ENCODE measurements at places on chromosomes 3 and 15.

- DNase-seq = peak; percentile 9
Observed at GRCh38 chr3:114447545-114447944, 153.7 kb downstream of the TIGIT start.

- DNase-seq = peak; percentile 71
Observed at GRCh38 chr3:186849374-186849975, 7.0 kb downstream of the ADIPOQ start.

DNA sequence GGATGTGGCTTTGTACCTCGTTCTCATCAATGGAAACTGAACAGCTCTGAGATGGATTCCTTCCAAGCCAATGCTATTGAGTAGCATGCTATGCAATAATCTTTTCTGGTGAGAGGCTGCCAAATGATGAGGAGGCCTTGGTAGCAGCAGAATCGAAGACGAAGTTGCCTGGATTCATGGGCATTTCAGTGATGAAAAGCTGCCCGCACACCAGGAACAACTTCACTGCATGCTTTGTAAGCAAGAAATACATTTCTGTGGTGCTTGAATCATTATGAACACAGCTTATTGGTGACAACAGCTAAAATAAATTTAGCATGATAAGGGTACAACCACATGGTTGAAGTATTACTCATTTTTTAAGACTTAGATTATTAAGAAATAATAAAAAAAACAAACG lies 246.8 kb upstream of the ROBO1 start:
- no peak for DNase-seq

- no peak for DNase-seq
Observed at GRCh38 chr15:61558172-61559136, 329.4 kb upstream of the RORA start.

DNA sequence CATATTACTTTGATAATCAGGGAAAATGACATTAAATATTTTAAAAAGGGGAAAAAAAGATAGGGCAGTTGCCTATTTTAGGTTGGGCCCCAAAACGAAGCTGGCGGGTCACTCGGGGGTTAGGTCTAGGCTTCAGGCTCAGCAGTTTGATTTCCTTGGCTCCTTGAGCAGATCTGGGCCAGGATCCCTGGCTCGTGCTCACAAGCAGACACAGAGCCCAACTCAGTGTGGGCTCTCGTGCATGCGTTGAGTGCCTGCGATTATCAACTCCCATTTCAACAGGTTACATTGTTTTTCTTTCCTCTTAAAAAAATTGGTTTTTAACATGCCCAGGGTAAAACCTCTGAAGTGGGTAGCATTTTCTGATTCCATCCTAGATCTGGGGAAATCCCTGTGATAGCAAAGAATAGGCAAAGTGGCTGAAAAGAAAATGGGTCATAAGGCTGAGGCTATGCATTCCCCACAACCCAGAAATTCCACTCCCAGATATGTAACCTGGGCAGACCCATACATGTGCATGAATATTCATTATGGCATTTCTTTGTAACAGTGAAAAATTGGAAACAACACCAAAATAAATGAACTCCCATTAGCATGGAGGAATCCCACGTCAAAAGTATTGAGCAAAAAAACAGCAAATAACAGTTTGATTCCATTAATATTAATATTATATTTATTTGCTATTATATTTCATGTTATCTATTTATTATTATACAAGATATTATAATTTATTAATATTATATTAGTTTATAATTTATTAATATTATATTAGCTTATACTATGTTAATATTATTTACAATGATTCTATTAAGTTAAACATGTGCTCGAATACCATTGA lies 27.8 kb downstream of the FAM43A start:
- no peak for DNase-seq

DNA sequence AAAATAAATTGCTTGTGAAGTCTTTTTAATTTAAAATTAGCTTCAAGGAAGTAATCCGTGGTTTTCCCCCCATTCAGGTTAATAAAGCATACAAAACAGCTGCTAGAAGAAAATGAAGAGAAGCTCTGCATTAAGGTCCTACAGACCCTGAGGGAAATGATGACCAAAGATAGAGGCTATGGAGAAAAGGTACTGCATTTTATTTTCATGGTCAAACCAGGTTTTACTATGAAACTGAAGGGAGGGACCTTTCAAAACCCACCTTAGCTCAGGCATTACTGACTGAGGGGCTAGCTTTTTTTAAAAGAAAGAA lies 218.5 kb downstream of the ITPR1 start:
- no peak for DNase-seq

DNA sequence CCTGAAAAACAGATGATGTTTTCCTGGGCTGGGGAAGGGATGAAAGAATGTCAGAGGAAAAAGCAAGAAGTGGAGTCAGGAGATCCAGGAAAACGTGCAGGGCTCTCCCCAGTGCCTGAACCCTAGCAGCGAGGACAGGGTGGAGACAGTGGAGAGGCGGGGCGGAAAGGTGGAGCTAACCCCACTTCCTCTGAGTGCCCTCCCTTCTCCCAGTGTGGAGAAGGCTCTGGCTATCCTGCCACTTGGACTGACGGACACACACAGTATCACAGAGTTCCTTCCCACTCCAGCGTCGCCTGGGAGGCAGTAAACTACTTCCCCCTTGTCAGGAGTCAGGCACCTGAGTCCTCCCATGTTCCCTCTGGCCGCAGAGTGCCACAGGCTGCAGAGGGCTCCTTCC lies 125.3 kb upstream of the CHRNA7 start:
- no peak for DNase-seq

GRCh38 chr3:16484216-16484615 lies 29.3 kb downstream of the RFTN1 start:
- no peak for DNase-seq

- DNase-seq = no peak
Observed at GRCh38 chr3:134317106-134317947, 56.9 kb downstream of the AMOTL2 start.

- no peak for DNase-seq
Observed at GRCh38 chr15:89860891-89861290, 32.9 kb downstream of the AP3S2 start.

DNA sequence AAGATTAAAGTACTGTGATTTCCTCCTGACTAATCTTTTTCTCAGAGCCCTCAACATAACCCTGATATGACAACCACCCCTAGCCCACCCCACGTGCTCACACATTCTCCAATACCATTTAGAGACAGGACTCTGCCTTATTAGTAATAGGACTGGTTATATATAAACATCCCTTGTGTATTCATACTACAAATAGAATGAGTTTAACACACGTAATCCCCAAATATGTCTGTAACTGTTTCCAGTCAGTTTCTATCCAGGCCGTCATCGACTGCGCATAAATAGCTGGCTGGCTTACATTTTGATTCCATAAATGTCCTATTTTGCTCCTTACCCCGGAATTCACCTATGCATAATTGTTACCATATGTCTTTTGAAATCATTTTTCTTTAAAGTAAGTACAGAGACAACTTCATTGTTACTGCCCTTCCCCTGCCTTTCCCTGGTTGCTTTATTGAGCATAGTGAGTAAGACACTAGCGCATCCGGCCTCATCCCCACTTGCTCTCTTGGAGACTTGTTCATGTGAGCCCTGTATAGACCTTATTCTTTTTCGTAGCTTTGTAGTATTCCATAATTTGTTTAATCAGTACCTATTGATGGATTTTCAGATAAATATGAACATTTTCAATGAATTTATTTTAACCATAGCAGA lies 3.5 kb upstream of the P2RY14 start:
- no peak for DNase-seq

DNA sequence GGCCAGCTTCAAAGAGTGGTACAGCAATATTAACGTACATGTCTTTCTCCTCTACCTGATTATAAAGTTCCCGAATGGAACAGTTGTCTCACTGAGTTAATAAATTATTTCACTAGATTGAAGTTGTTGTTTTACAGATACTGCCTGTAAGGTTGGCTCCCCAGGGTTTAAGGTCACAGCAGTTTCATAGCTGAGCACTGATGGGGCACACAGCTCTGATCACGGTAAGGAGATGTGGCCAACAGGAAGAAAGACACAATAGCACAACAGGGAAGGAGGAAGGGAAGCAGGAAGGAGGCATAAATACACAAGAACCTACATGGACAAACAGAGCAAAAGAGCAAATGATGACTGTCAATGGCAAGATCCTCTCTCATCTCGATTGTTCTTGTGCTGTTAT lies 215.6 kb downstream of the WNT5A start:
- no peak for DNase-seq

- DNase-seq = no peak
Observed at GRCh38 chr15:37394402-37395099, 294.2 kb upstream of the MEIS2 start.

GRCh38 chr3:56339244-56339643 lies 129.0 kb downstream of the ERC2 start:
- no peak for DNase-seq

- DNase-seq = no peak
Observed at GRCh38 chr15:88284318-88284998, 27.9 kb upstream of the NTRK3 start.

DNA sequence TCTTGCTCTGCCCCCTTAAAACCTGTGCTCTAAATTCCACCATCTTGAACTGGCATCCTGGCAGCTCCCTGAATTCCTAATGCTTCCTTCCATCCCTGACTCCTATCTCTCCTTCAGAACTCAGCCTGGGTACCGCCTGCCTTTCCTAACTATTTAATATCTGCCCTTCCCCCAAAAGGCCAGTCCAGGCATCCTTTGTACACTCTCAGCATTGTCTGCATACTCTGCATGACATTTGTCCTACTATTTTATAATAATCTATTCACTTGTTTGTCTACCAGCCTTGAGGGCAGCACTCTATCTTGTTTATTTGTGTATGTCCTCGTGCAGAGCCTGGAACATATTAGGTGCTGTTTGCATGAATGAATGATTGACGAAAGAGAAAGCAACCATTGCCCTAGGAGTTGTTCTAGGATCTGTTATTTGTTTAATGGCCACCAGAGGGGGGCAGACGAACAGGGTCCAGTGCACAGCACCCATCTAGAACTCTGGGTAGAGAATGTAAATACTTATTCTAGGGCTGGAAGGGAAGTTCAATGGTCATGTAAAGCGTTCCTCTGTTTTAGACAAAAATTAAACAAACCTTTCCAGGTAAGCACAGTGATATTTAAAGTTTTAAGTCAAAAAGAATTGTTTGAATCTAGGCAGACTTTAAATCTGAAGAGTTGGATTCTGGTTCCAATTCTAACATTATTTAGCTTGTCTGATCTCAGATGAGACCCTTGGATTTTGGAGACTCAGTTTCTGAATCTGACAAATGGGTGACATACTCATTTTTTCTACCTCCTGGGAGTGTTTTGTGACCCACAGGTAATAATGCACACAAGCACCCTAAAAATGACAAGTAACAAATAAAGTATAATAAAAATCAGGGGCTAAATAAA lies 125.8 kb upstream of the GALNT15 start:
- DNase-seq = no peak

GRCh38 chr3:144424606-144425005 lies 453.0 kb downstream of the DIPK2A start:
- no peak for DNase-seq

DNA sequence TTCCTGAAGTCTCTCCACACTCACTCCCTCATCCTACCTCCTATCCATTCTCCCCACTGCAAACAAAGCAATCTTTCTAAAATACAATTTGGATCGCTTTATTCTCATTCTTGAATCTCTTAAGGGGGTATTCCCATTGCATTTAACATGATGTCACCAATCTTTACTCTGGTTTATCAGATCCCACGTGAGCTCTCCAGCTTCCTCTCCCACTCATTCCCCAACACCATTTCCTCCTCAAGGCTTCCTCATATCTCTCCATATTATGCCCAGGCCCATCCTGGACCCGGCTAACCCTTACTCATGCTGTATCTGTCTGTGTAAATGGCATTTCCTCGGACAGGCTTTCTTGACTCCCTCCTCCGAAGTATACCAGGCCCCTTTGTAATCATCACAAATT lies 165.0 kb downstream of the CD47 start:
- DNase-seq = no peak

Data from NCI-H1436 (cell line).